ENCODE measurements at places on chromosomes 11 and 22. TPM values are rescaled to one million over a fixed set of nuclear protein-coding genes. Genes with fewer than 3 reads are reported as not detected.

The PDGFD gene
- total RNA-seq = 0.15 TPM

The RAG2 gene
- not detected for total RNA-seq

The RIMBP3C gene
- total RNA-seq = 0.18 TPM

The ADM2 gene
- 4.7 TPM for total RNA-seq

The ELP4 gene
- total RNA-seq = 23.7 TPM

The TEX54 gene
- not detected for total RNA-seq

The GALNT18 gene
- 0.70 TPM for total RNA-seq

The TRIM29 gene
- total RNA-seq = not detected

The MYOD1 gene
- not detected for total RNA-seq

The CCDC87 gene
- total RNA-seq = 0.12 TPM

The OR52I2 gene
- total RNA-seq = not detected

The DEFB131B gene
- not detected for total RNA-seq

The NPAS4 gene
- total RNA-seq = 0.12 TPM

The RAB30 gene
- 7.0 TPM for total RNA-seq

The NPTXR gene
- 2.4 TPM for total RNA-seq

The KCNQ1OT1 gene
- 0.44 TPM for total RNA-seq

The ARHGAP8 gene
- 1.1 TPM for total RNA-seq

The TMEM25 gene
- 8.4 TPM for total RNA-seq

The KCNC1 gene
- total RNA-seq = not detected

The OR8G1 gene
- not detected for total RNA-seq

The ASPHD2 gene
- 15.3 TPM for total RNA-seq

The RAB39A gene
- 0.59 TPM for total RNA-seq

The PRG3 gene
- total RNA-seq = not detected

The DDI1 gene
- total RNA-seq = not detected

The HEPACAM gene
- not detected for total RNA-seq

The RFPL1 gene
- not detected for total RNA-seq

The RASSF10 gene
- not detected for total RNA-seq

The IGF2 gene
- total RNA-seq = not detected

The CHEK1 gene
- total RNA-seq = 133 TPM

The PGGHG gene
- total RNA-seq = 229 TPM

The DPP3 gene
- 79.6 TPM for total RNA-seq

The CLP1 gene
- total RNA-seq = 22.6 TPM

The KIF18A gene
- total RNA-seq = 35.5 TPM

The LRRC32 gene
- total RNA-seq = 4.7 TPM

The GAL3ST1 gene
- not detected for total RNA-seq

The PNPLA3 gene
- not detected for total RNA-seq

The MYH9 gene
- total RNA-seq = 695 TPM

The PANX3 gene
- total RNA-seq = not detected

The MRGPRX3 gene
- not detected for total RNA-seq

The OR51B5 gene
- 0.47 TPM for total RNA-seq

The RAC2 gene
- 907 TPM for total RNA-seq

The OR10A2 gene
- not detected for total RNA-seq

The CLDN5 gene
- not detected for total RNA-seq

The CEP164 gene
- total RNA-seq = 38.6 TPM

The CADM1 gene
- 0.76 TPM for total RNA-seq
